Stomach (tissue), 19 donors: ENCODE measurements at places on chromosomes 6 and 20. TPM values are rescaled to one million over a fixed set of nuclear protein-coding genes. Genes with fewer than 3 reads are reported as not detected.
A peak's percentile ranks its signal among the peaks of the same experiment; 100 is the strongest.

- no peak for DNase-seq
Measured at GRCh38 chr20:20953738-20954618, 152.2 kb downstream of the LINC00237 start.

DNA sequence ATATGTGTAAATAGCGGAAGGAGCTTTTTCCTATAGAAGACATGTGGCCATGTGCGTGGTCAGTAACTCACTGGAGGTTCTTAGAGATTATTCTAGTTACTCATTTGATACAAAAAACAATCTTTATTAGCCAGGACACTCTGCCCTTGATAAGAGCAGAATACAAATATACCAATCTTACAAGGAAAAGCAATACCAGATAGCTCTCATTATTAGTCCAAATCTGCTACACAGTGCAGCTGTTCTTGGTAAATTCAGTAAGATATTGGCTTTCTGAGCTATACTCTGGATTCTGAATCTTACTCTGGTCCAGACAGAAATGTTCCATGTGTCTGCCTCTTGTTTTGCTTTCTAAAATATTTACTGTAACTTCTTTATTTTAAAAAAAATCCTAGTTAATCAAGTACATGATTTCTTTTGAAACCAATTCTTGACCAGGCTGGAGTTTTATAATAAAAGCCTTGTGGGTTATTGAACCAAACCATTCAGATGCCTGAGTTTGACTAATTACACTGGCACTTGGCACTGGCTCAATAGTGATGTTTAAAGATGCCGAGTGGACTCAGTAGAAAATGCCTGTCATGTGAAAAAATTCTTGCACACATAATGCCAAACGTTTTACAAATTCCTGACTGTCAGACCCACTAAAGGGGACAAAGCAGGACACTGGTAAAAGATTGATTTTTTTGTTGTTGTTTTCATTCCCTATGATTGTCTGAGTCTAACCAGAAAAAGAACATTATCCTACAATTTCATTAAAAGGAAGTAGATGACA is 242.8 kb upstream of the TCF21 start:
- DNase-seq: peak; percentile 53

DNA sequence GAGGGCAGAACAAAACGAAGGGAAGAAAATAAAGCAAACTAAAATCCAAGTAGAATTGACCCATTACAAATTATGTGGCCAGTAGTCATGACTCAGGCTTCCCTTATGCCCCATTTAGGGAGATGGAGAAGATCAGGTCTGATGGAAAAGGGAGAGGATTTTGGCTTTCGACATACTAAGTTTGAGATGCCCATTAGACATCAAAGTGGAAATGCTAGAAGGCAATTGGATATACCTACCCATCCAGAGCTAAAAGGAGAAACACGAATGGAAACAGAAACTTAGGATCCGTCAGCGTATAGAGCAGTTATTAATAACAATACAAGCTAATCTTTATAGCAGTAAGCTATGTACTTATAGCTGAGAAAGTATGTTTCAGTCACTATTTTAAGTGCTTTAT is 4.8 kb downstream of the TRPC4AP start:
- DNase-seq: no peak

- no peak for DNase-seq
Measured at GRCh38 chr20:43825581-43825980, 89.1 kb upstream of the TOX2 start.

Gene LZTS3
- total RNA-seq: 22.3 TPM

DNA sequence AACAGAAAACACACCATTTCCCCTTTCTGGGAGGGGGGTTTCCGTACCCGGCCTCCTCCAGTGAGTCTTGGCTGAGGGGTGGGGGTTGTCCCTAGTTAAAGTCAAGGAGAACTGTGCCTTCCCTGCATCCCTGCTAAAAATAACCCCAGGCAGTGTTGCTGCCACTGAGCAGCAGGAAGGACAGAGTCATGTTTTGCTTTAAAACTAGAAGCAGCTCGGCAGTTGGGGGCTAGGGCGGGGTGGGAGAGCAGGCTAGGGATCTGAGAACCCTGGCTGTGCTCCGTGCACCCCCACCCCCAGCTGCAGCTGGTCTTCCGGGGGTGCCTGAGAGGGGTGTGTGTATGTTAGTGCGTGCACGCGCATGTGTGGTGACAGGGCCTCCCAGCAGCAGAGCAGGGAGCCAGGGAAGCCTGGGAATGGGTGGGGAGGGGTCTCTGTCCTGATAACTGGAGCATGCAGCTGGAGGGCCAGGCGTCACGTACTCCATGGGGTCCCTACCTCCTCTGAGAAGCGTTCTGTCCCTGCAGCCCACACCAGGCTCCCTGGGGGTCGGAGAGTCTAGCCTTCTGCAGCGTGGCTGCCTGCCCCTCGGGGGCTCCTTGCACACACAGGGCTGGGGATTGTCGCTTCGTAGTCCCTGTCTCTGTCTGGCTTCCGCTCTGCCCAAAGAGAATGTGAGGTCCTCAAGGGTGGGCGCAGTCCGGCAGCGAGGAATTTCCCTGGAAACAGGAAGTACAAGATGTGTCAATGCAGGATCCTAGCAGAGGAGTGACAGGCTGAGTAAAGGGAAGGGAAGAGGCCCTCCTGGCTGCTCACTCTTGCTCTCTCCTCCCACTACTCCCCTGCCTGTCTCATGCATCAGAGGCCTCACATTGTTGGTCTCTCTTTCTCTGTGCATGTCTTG is 16.8 kb upstream of the ARMC12 start:
- no peak for DNase-seq

Gene MTO1
- 19.1 TPM for total RNA-seq

DNA sequence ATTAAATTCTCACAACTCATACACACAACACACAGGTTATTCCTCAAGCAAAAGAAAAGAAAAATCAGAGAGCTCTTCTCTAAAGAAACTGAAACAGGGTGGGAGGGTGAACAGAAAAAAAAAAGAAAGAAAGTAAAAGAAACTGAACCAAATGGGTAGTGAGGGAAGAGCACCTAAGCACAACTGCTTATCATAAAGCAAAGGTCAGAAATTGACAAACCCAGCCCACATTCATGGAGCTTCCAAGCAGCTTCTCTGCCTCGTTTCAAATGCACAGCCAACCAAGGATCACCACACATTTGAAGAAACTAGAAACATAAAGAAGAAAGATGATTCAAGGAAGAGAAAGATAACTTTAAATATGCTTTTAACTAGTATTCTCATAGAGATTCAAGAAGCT is 90.5 kb downstream of the RNGTT start:
- no peak for DNase-seq

DNA sequence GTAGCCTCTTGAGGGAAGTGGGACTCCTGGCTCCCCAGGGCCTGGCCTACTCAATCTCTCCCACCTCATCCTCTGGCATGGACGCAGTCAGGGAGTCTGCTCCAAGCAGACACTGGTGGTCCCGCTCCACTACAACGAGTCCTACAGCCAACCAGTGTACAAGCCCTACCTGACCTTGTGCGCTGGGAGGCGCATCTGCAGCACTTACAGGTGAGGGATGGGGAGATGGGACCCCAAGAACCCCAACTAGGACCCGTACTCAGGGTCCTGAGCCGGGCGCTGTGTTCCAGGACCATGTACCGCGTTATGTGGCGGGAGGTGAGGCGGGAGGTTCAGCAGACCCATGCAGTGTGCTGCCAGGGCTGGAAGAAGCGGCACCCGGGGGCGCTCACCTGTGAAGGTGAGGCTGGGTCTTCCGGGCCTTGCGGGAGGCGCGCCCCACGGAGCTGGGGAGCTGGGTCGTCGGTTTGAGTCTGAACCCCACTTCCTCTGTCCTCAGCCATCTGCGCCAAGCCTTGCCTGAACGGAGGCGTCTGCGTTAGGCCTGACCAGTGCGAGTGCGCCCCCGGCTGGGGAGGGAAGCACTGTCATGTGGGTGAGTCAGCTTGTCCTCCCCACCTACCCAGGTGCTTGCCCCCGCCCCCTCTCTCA is 2.1 kb downstream of the EGFL8 start:
- no peak for DNase-seq

DNA sequence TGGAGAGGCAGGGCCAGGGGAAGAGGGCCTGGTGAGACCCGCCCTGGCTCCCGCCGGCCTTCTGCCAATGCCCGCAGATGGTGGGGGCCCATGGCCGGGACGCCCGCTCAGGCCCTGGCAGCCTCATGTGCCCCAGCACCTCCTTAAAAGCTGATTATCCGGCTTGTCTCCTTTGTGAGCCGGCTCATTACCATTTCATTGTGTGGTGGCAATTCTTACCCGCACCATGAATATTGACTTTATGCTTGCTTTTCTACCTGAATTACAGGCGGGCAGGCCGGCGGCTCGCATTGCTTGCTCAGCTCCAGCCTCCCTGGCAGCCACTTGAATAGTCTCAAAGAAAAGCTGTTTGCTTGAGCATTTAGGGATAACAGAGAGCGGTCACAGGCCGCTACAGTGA is 120.0 kb upstream of the JAG1 start:
- no peak for DNase-seq

- DNase-seq: peak; percentile 55
Measured at GRCh38 chr6:158031381-158032353, 50.0 kb downstream of the SYNJ2 start.

DNA sequence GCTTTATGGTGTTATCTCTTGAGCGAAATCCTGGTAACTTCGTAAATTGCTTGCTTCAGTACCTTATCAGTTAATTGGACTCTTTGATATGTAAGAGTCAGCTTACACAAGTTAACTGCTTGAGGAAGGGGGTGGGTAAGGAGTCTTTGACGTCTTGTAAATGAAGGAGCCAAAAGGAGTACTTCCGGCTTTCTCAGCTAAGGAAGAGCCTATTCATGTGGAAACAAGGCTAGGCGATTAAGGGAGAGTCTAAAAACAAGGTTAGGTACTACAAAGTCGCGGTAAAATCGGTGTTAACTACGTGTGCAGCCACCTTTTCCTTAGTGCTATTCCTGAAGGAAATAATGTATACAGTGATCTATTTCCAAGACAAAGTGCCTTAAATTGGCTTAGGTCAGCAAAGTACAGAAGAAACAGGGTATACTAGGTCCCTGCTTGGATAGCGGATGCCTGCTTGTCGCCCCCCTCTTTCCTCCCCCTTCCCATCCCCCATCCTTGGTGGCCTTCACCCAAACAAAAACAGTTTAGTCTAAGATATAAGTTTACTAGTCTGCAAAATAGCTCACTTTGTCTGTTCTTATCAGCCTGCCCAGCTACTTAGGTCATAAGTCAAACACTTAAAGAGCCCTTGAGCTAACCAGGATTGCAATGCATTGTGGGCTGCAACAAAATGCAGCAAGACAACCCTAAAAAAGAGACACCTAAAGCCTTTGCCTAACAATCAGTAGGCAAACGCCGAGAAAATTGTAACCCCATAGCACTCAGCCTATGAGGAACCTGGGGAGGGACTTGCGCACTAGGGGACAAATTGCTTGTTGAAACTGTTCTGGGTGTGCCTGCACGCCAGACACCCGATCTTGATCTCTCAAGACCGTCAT is 147.3 kb downstream of the TRIM27 start:
- no peak for DNase-seq

Gene EXOC2
- 31.2 TPM for total RNA-seq

- no peak for DNase-seq
Measured at GRCh38 chr6:153425536-153425935, 294.5 kb upstream of the RGS17 start.

GRCh38 chr6:30411515-30412207 is 66.7 kb downstream of the RPP21 start:
- DNase-seq: peak; percentile 66

Gene UBE3D
- 33.3 TPM for total RNA-seq

Gene PERP
- total RNA-seq: 12.8 TPM

- no peak for DNase-seq
Measured at GRCh38 chr6:37570482-37571133, 70.9 kb upstream of the CCDC167 start.

DNA sequence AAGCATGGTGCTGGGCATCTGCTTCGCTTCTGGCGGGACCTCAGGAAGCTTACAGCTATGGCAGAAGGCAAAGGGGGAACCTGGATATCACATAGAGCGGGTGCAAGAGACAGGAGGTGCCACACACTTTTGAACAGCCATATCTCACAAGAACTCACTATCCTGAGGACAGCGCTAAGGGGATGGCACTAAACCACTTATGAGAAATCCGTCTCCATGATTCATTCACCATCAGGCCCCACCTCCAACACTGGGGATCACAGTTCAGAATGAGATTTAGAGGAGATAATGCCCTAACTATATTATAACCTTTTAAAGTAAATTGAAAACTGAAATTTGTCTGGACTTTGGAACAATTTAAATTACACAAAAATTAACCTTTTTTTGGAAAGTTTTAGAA is 37.8 kb upstream of the SUMO4 start:
- no peak for DNase-seq

DNA sequence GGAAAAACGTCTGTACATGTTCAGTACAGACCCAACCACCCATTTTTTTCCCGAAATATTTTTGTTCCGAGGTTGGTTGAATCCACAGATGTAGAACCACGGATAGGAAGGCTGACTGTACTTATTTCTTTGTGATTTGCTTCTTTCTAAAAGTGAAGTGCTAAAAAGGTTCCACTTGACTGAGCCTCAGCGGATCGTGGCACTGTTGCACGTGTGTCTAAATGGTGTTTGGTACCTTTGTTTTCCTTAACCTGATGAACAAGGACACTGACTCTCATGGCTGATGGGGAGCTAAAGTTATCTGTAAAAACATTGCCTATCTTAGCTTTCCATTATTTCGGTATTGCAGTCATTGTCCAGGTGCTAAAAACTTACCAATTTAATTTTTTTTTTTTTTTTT is 6.2 kb downstream of the BPHL start:
- no peak for DNase-seq

DNA sequence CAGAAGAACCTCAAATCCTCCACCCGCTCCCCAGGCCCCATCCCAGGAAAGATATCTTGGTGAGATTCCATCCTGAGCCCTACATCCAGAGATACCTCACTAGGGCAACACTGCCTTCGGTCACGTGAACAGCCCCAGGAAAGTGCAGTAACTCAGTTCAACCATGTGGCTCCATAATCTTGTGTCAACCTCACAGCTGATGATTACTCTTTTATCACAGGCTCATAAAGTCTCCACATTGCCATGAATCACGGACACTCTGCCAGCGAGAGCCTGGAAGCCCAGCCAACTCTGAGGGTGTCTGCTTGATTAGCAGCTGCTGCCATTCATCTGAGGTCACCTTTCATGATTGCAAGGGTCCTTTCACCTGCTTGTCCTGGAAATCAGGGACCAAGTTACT is 175.8 kb upstream of the LRFN2 start:
- peak; percentile 54 for DNase-seq

Gene SAMD3
- 3.5 TPM for total RNA-seq

GRCh38 chr20:51801122-51801822 is 1.0 kb downstream of the SALL4 start:
- DNase-seq: peak; percentile 56

Gene HCRTR2
- not detected for total RNA-seq

- no peak for DNase-seq
Measured at GRCh38 chr6:110055387-110055735, 77.2 kb downstream of the GPR6 start.
